Activated CD4-positive, alpha-beta T cell treated with anti-CD3 and anti-CD28 coated beads, Interleukin-2, amount 10 ng/mL, durations not matched to agents 24 days and 14 days (primary cell): ENCODE measurements at places on chromosomes 7 and 10.
A peak's percentile ranks its signal among the peaks of the same experiment; 100 is the strongest.

GRCh38 chr10:80687476-80687789, 149.7 kb downstream of the SH2D4B start:
- DNase-seq, result no peak
- H3K27ac ChIP-seq, result no peak overlapping the region
- H3K27me3 ChIP-seq, result peaks cover 12% of the 10 kb centered on the region
- H3K36me3 ChIP-seq, result no peaks in the 10 kb centered on the region
- H3K4me3 ChIP-seq, result no peak overlapping the region

DNA sequence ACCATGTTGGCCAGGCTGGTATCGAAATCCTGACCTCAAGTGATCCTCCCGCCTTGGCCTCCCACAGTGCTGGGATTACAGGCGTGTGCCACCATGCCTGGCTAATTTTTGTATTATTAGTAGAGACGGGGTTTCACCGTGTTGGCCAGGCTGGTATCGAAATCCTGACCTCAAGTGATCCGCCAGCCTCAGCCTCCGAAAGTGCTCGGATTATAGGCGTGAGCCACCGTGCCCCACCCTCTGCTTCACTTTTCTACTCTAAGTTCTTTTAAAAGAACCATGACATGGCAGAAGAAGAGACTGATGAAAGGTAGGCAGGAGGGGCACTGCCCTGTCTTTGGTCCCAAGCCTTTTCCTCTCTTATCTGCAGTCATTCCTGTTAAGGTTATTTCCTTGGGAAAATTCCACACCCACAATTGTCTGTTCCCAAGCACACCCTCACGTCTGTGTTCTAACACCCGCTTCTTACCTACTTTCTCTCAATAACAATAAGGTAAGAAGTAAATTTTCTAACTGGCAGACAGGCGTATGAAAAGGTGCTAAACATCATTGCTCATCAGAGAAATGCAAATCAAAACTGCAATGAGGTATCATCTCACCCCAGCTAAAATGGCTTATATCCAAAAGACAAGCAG, 291.7 kb downstream of the DPP6 start:
- no peak overlapping the region for H3K4me3 ChIP-seq
- DNase-seq, result no peak
- H3K27ac ChIP-seq, result no peak overlapping the region
- no peaks in the 10 kb centered on the region for H3K36me3 ChIP-seq
- H3K27me3 ChIP-seq, result no peaks in the 10 kb centered on the region

DNA sequence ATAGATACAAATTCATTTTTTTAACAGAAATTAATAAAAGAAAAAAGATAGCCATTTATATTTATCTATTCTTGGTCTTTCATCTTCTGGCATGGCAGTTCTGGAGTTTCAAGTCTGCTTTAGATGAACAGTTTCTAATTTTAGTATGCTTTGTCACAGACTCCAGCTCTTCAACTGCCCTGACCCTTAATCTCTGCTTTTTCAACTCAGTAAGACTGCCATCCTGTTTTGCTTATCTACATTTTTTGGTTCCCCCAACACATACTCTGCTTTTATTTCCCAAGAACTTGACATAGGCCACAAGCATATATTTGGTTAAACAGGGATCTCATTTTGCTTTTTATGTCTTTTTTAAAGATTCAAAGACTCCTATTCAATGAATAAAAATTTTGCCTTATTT, 309.3 kb upstream of the KCND2 start:
- H3K4me3 ChIP-seq, result no peak overlapping the region
- no peak overlapping the region for H3K27ac ChIP-seq
- H3K36me3 ChIP-seq, result no peaks in the 10 kb centered on the region
- no peak for DNase-seq
- no peaks in the 10 kb centered on the region for H3K4me1 ChIP-seq
- no peaks in the 10 kb centered on the region for H3K27me3 ChIP-seq

DNA sequence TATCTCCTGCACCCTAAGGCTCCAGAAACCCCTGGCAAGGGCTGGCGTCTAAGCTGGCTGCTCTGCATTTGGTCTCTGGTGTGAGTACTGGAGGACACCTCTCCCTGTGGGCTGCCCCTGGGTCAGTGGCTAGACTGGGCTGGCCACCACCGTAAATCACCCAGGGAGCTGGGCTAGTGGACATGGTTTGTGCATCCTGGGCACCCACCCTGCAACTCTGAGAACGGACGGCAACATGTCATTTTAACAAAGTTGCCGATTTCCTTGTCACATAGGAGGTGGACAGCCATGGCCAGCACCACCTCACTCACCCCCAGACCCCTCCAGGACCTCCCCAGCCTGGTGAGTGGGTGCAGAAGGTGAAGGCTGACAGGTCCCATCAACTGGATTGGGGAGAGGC, 26.8 kb upstream of the PCBD1 start:
- DNase-seq, result no peak
- no peak overlapping the region for H3K4me3 ChIP-seq
- H3K27ac ChIP-seq, result no peak overlapping the region
- no peaks in the 10 kb centered on the region for H3K36me3 ChIP-seq

DNA sequence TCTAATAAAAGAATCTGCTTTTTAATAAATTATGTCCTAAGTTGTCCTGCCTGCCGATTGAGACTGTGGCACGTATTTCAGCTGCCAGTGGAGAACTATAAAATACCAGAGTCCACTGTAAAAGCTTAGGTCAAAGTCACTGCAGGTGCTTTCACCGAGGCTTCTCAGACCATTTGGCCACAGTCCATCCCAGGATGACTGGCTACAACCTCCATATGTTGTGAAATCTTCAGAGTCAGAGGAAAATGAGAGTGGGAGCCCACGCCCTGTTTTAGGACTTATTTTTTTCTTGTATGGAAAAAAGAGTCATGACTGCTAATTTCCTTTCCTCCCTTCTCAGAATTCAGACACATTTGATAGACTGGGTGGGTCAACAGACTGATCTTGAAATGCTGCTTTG, 182.9 kb downstream of the ANK3 start:
- DNase-seq, result no peak
- H3K36me3 ChIP-seq, result peaks cover 16% of the 10 kb centered on the region
- H3K27me3 ChIP-seq, result no peaks in the 10 kb centered on the region
- peaks cover 26% of the 10 kb centered on the region for H3K4me1 ChIP-seq
- no peak overlapping the region for H3K4me3 ChIP-seq

- no peak overlapping the region for H3K4me3 ChIP-seq
- no peak for DNase-seq
- H3K4me1 ChIP-seq, result peaks cover 6% of the 10 kb centered on the region
- peaks cover 72% of the 10 kb centered on the region for H3K27me3 ChIP-seq
- no peaks in the 10 kb centered on the region for H3K36me3 ChIP-seq
Measured at GRCh38 chr7:22549051-22549450, 49.1 kb upstream of the STEAP1B start.

GRCh38 chr7:644381-645305, 81.9 kb upstream of the DNAAF5 start:
- no peak overlapping the region for H3K27ac ChIP-seq
- H3K36me3 ChIP-seq, result peaks cover 9% of the 10 kb centered on the region

GRCh38 chr10:98957801-98958200, 277.9 kb downstream of the HPSE2 start:
- H3K4me3 ChIP-seq, result no peak overlapping the region
- H3K27ac ChIP-seq, result no peak overlapping the region
- DNase-seq, result no peak
- no peaks in the 10 kb centered on the region for H3K36me3 ChIP-seq

DNA sequence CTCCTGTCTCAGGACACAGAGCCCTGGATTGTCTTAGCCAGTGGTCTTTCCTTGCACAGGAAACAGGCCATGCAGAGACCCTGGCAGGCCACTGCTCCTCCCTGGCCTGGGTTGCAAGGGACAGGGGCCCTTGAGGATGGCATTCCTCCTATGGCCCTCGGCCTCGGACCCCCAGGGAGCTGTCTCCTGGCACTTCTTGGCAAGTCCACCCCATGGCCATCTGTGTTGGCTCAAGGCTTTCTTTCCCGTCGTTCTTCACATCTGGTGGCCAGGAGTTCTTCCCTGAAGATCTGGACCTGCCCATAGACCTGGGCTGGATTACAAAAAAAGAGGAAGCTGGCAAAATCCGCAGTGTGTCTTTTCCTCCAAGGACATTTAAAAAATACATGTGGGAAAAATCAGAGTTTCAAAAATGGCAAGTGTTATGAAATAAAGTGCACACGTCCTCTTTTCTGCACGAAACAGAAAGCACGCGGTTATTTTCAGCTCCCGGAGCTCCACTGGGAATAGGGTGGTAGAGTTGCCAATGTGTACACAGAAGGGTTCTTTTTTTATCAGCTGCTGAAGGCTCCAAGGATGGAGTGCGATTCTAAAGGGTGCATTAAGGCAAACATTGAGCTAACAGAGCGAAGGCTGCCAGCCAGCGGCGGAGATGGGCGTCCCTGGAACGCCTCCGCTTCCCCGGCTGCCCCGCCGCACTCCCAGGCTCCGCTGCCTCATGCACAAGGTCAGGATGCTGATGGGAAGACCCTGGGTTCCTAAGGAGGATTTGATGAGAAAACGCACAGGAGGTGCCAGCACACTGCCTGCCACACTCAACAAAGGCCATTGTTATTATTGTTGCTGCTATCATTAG, 62.8 kb upstream of the FAM20C start:
- no peaks in the 10 kb centered on the region for H3K27me3 ChIP-seq
- DNase-seq, result no peak
- no peaks in the 10 kb centered on the region for H3K4me1 ChIP-seq
- no peaks in the 10 kb centered on the region for H3K36me3 ChIP-seq
- H3K4me3 ChIP-seq, result no peak overlapping the region

GRCh38 chr7:16649196-16649595, 3.2 kb downstream of the BZW2 start:
- no peaks in the 10 kb centered on the region for H3K27me3 ChIP-seq
- peaks cover 33% of the 10 kb centered on the region for H3K36me3 ChIP-seq
- H3K27ac ChIP-seq, result no peak overlapping the region
- peak overlapping the region; percentile 62 for H3K4me3 ChIP-seq

DNA sequence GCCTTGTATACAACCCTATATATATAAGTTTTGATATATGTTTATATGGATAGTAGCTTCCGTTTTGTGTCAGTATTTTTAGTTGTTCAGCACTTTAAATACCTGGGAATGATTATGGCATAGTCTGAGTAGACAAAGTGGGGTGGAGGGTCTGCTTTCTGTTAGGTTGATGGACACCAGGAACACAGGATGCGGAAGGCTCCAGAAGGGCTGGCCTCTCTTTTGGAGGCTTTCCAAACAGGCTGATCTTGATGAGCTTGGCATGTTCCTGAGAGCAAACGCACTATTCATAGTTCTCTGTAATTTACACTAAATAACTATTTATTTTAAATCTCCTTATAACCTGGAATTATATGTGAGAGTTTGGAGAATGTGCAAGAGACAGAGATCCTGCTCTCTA, 12.7 kb downstream of the AKR1E2 start:
- peaks cover 10% of the 10 kb centered on the region for H3K36me3 ChIP-seq
- DNase-seq, result peak; percentile 27
- H3K4me3 ChIP-seq, result no peak overlapping the region
- H3K27me3 ChIP-seq, result no peaks in the 10 kb centered on the region
- H3K4me1 ChIP-seq, result peaks cover 24% of the 10 kb centered on the region
- no peak overlapping the region for H3K27ac ChIP-seq

GRCh38 chr7:149456506-149457421, 4.1 kb downstream of the ZNF777 start:
- no peak for DNase-seq
- peaks cover 3% of the 10 kb centered on the region for H3K27me3 ChIP-seq
- H3K4me3 ChIP-seq, result no peak overlapping the region
- peaks cover 16% of the 10 kb centered on the region for H3K4me1 ChIP-seq

GRCh38 chr7:125512373-125512772, 582.7 kb upstream of the POT1 start:
- no peak overlapping the region for H3K27ac ChIP-seq
- H3K27me3 ChIP-seq, result no peaks in the 10 kb centered on the region
- no peak overlapping the region for H3K4me3 ChIP-seq
- DNase-seq, result no peak
- H3K36me3 ChIP-seq, result no peaks in the 10 kb centered on the region

DNA sequence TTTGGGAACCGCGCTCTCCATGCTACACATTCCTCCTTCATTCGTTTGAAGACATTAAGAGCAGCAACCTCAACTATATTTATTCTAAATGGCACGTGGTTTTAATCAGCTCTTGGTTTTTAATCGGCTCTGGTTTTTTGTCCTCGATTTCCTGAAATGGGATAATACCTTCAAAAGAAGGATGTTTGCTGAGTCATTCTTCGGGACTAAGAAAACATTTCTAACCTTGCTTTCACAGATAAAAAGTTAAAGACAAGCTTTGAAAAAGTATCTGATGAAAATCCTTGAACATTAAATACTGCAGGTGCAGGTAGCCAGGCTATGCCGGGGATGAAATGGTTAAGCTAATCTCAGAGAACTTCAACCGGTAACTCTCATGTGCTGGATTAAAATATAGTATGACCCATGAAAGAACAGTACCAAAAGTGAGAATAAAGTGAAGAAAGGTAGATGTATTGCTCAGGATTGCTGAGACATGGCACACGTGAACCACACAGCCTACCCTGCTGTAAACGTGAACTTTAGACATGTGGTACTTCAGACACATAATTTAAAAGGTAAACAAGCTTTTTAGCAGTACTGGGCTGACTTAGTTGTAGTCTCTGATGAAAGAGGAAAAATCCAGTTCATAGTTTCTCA, 89.1 kb downstream of the PTPRN2 start:
- no peak overlapping the region for H3K27ac ChIP-seq
- no peak overlapping the region for H3K4me3 ChIP-seq
- H3K36me3 ChIP-seq, result no peaks in the 10 kb centered on the region
- no peaks in the 10 kb centered on the region for H3K4me1 ChIP-seq

DNA sequence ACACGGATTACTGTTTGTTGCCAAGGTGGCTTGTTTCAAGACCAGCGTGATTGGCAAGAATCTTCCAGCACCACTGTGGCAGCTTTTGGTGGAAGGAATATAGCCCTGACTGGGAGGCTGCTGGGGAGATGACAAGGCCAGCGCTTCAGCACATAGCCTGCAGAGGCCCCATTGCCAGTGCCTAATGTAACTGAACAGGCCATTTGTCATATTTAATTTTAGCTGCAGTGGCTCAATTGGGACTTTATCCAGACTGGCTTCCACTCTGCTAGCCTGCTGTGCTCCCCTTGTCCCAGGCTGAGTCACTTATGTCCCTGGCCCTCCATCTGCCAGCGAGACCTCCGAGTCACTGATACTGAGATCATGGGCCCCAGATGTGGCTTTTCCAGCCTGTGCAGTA, 483.1 kb downstream of the GALNT17 start:
- H3K27me3 ChIP-seq, result no peaks in the 10 kb centered on the region
- no peaks in the 10 kb centered on the region for H3K36me3 ChIP-seq
- H3K27ac ChIP-seq, result no peak overlapping the region
- H3K4me3 ChIP-seq, result no peak overlapping the region
- H3K4me1 ChIP-seq, result no peaks in the 10 kb centered on the region

DNA sequence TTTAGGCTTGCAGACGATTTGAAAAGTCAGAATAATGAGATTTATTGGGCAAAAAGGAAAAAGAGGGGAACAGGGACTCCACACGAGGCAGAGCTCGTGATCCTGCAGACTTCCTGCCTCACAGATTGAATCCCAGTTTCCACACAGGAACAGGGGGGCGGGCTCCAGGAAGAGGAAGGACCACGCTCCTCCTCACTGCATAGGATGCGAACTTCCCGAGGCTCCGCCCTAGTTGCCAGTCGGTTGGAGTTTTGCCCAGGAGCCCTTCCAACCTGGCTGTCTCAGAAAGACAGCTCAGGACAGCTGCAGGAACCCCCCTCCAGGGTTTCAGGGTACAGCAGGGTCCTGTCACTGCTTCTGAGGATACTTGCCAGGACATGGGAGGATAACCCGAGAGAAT, 488.3 kb upstream of the ADARB2 start:
- no peak for DNase-seq
- no peaks in the 10 kb centered on the region for H3K36me3 ChIP-seq
- no peak overlapping the region for H3K27ac ChIP-seq
- no peaks in the 10 kb centered on the region for H3K27me3 ChIP-seq
- no peaks in the 10 kb centered on the region for H3K4me1 ChIP-seq
